ENCODE measurements at places on chromosomes 12 and 14.
A peak's percentile ranks its signal among the peaks of the same experiment; 100 is the strongest.

DNA sequence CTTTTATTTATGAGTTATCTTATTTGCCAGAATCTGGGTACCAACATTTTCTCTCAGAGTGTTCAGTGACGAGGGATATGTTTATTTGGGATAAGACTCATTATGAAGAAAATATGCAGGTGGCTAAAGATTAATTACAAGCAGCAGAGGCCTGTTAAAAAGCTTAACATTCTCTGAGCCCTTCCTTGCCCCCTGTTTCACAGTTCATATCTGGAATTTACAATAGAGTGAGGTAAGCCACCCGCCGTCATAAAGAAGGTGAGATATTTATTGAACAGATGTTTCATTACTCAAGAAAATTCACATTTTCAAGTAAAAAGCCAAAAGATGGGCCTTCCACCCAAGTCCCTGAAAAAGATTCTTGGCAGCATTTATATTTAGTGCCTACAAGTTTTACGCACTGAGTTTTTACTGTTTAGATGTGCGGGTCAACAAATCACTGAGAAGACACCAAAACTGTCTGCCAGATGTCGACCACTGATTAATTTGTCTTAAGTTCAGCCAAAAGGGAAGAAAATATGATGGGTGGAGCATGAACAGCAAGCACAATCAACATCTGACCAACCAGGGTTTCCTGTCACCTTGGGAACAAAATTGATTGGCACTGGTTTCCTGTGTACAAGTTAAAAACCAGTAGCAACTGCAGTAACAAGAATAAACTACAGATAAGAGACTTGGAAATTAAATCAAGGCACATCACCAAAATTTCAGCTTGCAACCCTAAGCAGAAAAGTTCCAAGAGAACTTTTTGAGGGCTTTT, 85.5 kb upstream of the PTPRB start:
- no peak for DNase-seq

GRCh38 chr14:54309615-54310014, 87.2 kb upstream of the CDKN3 start:
- no peak for DNase-seq

DNA sequence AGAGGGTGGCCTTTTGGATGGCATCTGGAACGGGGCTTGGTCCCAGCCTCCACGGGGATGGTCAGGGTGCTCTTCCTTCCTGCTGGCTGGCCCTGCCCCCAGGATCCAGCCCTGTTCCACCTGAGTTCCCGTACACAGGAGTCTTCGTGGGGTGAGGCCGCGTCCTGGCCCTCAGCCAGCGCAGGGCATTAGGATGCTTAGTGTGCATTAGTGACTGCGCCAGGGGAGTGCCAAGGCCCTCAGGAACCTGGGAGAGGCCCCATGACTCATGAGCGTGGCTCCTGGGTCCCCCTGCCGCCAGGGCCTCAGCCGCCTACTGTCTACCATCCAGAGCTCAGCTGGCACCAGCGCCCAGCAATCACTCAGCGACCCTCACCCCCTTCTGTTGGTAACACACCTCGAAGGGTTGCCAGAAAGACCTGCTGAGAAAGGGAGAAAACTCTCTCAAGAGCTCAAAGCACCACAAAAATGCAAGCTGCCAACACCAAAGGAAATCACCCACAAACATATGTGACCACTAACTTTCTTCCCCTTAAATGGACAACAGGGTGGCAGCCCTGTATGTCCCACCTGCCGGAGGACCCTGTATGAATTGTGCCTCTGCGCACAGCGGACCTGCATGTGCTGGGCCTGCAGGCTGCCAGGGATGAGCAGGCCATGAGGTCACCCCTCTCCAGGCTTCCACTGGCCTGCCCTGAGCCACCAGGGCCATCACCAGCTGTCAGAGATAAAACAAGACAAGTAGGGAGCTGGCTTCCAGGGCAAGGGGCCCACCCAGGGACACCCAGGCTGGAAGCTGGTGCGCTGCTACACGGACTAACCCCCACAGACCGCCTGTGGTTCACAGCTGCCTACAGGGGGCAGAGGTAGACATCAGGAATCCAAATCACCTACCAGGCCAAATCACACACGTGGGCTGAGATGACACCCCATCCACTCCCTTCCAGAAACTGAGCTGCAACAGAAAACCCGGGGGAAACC, 28.7 kb downstream of the CCDC85C start:
- DNase-seq = peak; percentile 87

- no peak for DNase-seq
Observed at GRCh38 chr14:49106741-49107667, 479.2 kb downstream of the RPS29 start.

- peak; percentile 25 for DNase-seq
Observed at GRCh38 chr12:119444462-119445044, 110.0 kb downstream of the CCDC60 start.

- peak; percentile 52 for DNase-seq
Observed at GRCh38 chr14:32702562-32702961, 236.1 kb upstream of the NPAS3 start.

DNA sequence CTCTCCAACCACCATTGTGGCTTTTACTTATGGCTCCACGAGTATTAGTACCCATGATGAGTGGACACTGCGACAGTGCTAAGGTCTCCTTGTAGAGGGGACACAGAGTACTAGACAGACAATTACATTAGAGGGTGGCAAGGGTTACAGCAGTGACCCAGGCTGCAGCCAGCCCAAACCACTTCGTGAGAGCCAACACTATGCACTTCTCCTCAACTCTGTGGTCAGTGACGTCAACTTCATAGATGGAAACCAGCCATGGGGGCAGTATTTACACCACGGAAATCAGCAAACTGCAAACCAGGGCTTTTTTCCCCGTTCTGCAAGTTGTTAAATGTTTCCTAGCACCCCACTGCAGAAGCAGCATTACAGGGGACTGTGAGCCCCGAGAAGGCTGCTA, 61.6 kb upstream of the ZFP36L1 start:
- no peak for DNase-seq

GRCh38 chr12:57175428-57176138, 28.2 kb upstream of the LRP1-AS start:
- peak; percentile 40 for DNase-seq

GRCh38 chr12:116615141-116615861, 56.1 kb downstream of the MAP1LC3B2 start:
- DNase-seq = no peak

DNA sequence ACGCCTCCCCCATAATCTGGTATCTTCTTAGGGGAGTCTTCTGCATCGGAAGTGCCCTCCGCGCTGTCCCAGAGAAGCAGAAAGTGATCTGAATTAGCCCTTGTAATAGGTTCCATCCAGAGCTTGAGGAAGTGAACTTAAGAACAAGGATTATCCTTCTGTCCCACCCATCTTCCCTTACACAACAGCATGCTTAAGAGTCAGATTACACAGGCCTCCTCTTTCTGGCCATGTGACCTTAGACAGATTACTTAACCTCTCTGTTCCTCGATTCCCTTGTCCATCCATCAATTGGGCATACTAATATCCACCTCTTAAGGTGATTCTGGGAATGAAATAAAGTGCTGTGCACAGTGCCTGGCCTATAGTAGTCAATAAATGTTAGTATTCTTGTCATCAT, 11.4 kb downstream of the CABP1 start:
- no peak for DNase-seq

DNA sequence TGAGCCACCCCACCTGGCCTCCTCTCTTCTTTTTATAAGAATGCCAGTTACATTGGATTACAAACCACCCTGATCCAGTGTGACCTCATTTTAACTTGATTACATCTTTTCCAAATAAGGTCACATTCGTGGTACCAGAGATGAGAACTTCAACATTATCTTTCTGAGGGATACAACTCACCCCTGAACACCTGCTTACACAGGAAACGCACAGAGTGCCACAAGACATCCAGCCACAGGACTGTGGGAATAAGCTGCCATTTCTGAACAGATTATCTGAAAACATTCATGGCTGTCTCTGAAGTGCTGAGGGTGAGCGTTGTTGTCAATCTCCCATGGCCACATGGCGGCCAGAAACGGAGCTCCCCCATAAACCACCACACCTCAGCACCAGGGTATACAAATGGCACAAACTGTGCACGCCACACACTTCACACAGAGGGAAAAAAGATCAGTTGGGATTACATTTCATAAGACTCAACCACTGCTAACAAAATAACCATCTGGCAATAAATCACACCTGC, 23.7 kb downstream of the FOXN3 start:
- no peak for DNase-seq

DNA sequence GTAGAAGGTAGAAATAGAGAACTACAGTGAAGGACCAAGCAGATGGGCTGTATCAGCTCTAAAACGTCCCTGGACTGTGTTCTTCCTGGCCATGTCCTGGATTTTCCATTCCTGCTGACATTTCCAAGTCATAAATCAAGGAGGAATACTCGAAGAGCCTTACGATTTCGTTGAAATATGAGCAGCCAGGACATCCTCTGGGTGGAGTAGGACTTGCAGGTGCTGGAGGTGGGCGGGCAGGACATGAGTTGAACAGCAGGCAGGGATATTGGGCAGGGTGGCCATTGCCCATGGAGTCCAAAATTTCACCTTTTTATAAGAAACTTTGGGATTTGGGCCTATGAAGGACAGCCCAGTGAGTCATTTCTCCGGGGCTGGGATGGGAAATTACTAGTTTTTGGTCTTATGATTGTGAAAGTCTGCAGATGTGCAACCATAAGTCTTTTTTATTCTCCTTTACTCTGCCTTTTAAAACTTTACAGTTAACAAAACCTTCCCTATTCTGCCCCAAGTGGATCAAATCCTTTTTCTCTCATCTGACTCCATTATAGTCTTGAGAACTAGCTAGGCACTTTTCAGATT, 88.8 kb downstream of the TMX1 start:
- no peak for DNase-seq

- peak; percentile 41 for DNase-seq
Observed at GRCh38 chr14:34113005-34113511, 162.2 kb upstream of the EGLN3 start.

DNA sequence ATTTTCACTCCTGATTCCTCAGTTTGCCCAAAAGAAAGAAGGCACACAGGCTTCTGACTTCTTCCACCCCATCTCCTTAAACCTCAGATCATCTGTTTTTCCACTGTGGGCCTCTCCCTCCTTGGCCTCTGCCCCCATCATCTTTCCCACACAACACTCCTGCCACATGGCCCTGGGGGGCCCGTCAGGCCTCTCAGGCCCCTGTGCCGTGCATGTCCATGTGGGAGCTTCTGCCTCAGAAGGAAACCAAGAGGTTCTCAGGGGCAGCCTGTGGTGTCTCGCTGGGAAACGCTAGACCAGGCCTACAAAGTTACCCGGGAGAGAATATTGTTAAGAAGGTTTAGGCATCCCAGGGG, 8.0 kb downstream of the KLHL33 start:
- DNase-seq = no peak

GRCh38 chr12:3655328-3655900, 97.5 kb downstream of the CRACR2A start:
- DNase-seq = no peak

GRCh38 chr14:65333943-65334687, 78.4 kb upstream of the FUT8 start:
- DNase-seq = peak; percentile 30

- no peak for DNase-seq
Observed at GRCh38 chr12:106885026-106885425, 70.7 kb upstream of the TMEM263 start.

DNA sequence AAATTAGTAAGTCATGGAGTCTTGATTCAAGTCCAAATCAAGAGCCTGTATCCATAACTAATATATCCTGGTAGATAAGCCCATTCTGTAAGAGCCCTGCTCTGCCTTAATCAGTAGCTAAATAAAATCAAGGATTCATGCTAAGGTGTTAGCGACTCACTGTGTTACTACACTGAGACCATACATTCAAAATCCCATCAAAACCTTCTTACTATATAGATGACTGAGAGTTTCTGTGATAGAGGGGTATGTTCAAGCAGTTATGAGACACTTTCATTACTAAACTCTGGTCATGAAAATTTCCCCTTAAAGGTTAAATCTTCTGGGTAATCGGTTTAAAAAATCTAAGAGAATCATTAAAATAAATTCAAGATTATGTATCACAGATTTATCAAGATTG, 78.5 kb downstream of the MDGA2 start:
- DNase-seq = no peak

DNA sequence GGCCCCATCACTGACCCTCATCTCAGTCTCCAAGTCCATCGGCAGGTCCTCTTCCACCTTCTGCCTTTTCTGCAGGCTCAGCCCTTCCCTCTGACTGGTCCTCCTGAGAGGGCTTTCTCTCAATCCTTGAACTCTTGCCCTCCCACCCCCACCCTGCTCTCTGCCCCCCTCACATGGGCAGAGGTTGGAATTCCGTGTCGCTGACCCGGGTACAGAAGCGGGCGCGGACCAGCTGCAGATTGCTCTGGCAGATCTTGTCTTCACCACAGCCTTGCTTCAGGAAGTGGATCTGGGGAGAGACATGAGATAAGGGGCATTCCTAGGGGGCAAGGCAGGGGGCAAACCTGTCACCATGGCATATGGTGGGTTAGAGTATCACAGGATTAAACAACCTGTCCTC, 12.4 kb downstream of the ITGA7 start:
- DNase-seq = no peak

DNA sequence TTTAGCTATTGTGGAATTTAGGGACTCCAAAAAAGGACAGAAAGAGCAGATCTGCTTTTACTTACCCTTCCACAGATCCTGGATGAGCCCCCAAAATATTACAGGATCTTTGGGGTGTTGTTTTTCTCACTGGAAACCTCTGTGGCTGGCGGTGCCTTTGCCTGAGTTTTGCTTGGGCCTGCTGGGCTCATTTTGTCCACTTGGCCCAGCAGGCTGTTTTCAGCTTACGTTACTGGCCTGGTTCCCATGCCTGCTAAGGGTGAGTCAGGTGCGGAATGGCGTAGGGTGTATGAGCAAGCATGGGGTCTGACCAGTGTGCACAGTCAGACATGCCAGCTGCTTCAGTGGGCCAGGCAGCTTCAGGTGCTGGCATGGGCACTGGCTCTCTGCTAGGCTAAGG, 45.8 kb downstream of the HSD17B6 start:
- DNase-seq = peak; percentile 90

- no peak for DNase-seq
Observed at GRCh38 chr14:68145539-68145938, 326.0 kb downstream of the RAD51B start.

- peak; percentile 3 for DNase-seq
Observed at GRCh38 chr14:41285186-41285748, 321.4 kb upstream of the LRFN5 start.

GRCh38 chr14:36524874-36525745, 5.1 kb upstream of the NKX2-1 start:
- peak; percentile 41 for DNase-seq

DNA sequence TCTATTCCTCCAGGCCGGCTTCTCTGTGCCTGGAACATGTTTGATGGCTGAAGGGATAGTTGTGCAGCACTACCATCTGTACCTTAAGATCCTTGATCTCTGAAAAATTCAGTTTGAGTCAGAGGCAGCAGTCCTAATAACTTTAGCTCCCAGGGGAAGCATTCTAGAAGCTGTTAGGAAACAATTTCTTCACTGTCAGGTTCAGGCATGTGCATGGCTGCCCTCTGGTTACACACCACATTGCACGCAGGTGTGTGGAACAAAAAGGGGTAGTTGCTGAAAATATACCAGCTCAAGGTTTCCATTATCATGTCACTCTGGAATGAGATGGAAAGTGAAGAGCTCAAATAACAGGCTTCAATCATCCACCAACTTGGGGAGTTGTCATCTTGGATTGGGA, 80.1 kb downstream of the CHST11 start:
- no peak for DNase-seq
